ENCODE measurements at places on chromosomes 3 and 15. TPM values are rescaled to one million over a fixed set of nuclear protein-coding genes. Genes with fewer than 3 reads are reported as not detected.

The CPEB1 gene
- total RNA-seq = 0.65 TPM

DNA sequence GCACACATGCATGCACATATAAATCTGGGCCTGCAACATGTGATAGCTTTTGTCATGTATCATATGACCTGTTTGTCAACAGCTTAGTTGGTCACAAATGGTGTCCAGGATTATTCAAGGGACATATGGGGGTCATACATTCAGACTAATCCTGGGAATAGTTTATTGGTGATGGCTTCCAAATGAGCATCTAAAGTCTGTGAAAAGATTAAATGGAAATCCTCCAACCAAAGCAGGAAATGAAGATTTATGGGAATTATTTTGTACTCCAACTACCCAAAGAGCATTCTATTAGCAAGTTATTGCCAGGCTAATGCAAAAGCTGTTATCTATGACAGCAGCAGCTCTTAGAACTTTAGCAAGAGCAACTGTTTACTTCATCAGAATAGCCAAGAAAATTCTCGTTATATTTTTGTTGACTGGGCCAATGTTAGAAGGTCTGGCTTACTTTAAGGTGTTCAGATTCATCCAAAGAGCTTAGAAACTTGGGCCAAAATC lies 7.1 kb downstream of the FSTL1 start:
- no peak for DNase-seq
- no peak overlapping the region for H3K4me3 ChIP-seq
- H3K36me3 ChIP-seq = peaks cover 24% of the 10 kb centered on the region
- no peaks in the 10 kb centered on the region for H3K27me3 ChIP-seq
- peaks cover 95% of the 10 kb centered on the region for H3K4me1 ChIP-seq
- peak overlapping the region; percentile 42 for H3K27ac ChIP-seq

DNA sequence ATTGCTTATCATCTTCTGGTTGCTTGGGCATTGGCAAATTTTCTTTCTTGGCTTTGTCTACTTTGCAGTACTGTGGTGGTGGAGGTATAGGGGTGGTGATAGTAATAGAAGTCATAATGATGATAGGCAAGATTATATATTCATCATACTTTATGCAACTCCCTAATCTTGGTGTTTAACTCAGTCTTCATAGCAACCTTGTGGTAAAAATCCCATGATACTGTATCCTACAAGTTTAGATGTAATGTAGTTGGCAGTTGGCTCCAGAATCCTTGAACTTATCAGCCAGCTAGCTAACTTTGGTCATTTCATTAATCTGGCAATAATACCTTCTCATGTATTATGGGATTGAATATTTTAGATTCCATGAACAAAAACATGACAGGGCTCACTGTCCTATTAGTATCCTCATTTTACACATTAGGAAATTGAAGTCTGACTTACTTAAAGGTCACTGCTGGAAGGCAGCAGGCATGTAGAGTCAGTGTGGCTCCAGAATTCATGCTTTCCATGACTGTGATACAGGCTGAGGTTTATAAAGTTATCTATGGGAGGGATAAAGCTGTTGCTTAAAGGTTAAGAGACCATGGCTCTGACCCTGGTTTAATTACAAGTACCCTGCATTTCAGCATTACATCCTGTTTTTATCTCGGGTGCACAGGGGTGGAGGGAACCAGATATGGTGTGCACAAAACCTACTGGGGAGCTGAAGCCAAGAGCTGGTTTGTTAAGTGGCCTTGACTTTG lies 33.3 kb downstream of the RBMS3 start:
- H3K4me3 ChIP-seq = no peak overlapping the region
- peaks cover 5% of the 10 kb centered on the region for H3K36me3 ChIP-seq
- no peak for DNase-seq
- no peak overlapping the region for H3K27ac ChIP-seq
- H3K27me3 ChIP-seq = no peaks in the 10 kb centered on the region

The PSTPIP1 gene
- not detected for total RNA-seq

The LRRC31 gene
- total RNA-seq = not detected

All from osteocyte (in vitro differentiated cells).